ENCODE measurements at places on chromosomes 13 and 19.

- peaks cover 13% of the 10 kb centered on the region for H3K27me3 ChIP-seq
- no peak for DNase-seq
- H3K4me3 ChIP-seq: peak overlapping the region; percentile 81
- peaks cover 10% of the 10 kb centered on the region for H3K36me3 ChIP-seq
- peak overlapping the region; percentile 94 for H3K27ac ChIP-seq
Measured at GRCh38 chr19:57319869-57320179, 448 bp upstream of the ZNF543 start.

GRCh38 chr19:33177417-33177979 is 16.6 kb upstream of the LRP3 start:
- no peak for DNase-seq
- peak overlapping the region; percentile 85 for H3K4me3 ChIP-seq
- H3K36me3 ChIP-seq: no peaks in the 10 kb centered on the region
- H3K27me3 ChIP-seq: no peaks in the 10 kb centered on the region

DNA sequence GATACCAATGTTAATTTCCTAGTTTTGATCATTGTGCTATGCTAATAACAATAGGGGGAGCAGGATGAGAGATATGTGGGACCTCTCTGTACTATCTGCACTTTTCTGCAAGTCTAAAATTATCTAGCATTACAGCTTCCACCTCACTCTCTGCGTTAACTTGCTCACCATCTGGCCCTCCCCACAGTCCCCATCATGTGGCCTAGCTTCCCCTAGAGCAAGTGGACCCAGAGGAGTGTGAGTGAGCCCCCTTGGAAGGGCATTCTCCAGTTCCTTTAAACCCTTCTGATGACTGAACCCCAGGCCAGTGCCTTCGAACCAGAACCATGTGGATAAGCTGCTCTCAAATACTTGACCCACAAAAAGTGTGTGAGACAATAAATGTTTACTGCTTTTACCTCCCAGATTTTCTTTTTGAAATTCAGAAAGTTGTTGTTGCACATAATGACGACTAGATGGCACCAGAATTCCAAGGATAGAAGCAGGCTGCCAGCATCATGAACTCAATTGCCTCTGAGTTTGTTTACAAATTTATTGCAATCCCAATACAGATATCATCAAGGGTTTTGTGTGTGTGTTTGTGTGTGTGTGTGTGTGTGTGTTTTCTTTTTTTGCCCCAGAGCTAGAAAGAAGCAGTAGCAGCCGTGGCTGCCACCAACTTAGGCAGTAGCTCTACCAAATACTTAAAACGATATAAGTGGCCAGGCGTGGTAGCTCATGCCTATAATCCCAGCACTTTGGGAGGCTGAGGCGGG is 49.0 kb upstream of the ZNF780A start:
- peaks cover 28% of the 10 kb centered on the region for H3K4me1 ChIP-seq
- no peak overlapping the region for H3K4me3 ChIP-seq
- no peaks in the 10 kb centered on the region for H3K27me3 ChIP-seq
- no peak for DNase-seq
- no peaks in the 10 kb centered on the region for H3K36me3 ChIP-seq

DNA sequence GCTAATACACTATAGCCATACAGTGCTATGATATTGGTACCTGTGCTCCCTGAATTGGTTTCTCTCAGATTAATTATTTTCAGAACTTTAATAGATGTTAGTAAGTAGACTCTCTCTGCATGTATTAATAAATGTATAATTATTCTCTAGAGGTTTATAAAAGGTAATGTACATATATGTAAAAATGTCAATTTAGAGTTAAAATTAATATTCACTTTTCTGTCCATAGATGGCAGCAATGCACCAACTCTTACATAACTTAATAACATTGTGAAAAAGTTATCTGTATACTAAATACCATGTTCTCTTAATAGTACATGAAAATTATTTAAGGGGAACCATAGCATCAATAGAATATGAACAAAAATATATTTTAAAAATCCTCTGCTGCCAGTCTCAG is 515.0 kb upstream of the KLHL1 start:
- no peaks in the 10 kb centered on the region for H3K27me3 ChIP-seq
- no peak for DNase-seq

GRCh38 chr13:55660851-55661250 is 1479.9 kb upstream of the PRR20A start:
- H3K27me3 ChIP-seq: no peaks in the 10 kb centered on the region
- H3K4me1 ChIP-seq: no peaks in the 10 kb centered on the region
- DNase-seq: no peak
- H3K27ac ChIP-seq: no peak overlapping the region

DNA sequence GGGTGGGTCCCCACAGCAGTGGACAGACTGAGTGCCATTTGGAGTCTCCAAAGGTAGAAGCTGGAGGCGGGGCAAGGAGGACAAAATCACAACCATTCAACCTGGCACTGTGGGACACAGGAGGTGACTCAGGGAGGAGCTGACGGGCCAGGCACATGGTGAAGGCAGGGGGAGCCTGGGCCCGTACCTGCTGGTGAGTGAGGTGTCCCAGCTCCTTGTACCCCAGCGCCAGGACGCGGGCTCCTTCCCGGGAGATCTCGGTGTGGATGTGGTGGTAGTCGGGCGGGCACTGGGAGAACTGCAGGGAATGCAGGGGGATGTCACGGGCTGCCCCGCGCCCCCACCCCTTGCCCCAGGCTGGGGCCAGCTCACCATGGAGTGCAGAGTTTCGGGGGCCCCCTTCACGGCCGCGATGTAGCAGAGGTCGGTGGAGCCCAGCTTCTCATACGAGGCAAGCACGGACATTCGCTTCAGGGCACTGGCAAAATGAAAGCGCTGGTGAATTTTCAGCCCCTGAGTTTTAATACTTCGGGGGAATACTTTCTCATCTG is 9.8 kb downstream of the ATP13A1 start:
- H3K27me3 ChIP-seq: no peaks in the 10 kb centered on the region
- no peak overlapping the region for H3K4me3 ChIP-seq
- H3K36me3 ChIP-seq: peaks cover 85% of the 10 kb centered on the region
- H3K27ac ChIP-seq: no peak overlapping the region
- no peaks in the 10 kb centered on the region for H3K4me1 ChIP-seq

GRCh38 chr13:48291730-48292129 is 11.8 kb upstream of the RB1 start:
- H3K4me3 ChIP-seq: no peak overlapping the region
- H3K27ac ChIP-seq: no peak overlapping the region
- H3K36me3 ChIP-seq: no peaks in the 10 kb centered on the region
- DNase-seq: no peak
- H3K4me1 ChIP-seq: no peaks in the 10 kb centered on the region

GRCh38 chr13:28353679-28354078 is 141.2 kb downstream of the FLT1 start:
- no peak for DNase-seq
- H3K27ac ChIP-seq: no peak overlapping the region
- no peaks in the 10 kb centered on the region for H3K27me3 ChIP-seq
- H3K4me3 ChIP-seq: no peak overlapping the region
- H3K36me3 ChIP-seq: no peaks in the 10 kb centered on the region

- H3K4me3 ChIP-seq: no peak overlapping the region
- H3K36me3 ChIP-seq: no peaks in the 10 kb centered on the region
- no peaks in the 10 kb centered on the region for H3K4me1 ChIP-seq
- H3K27ac ChIP-seq: no peak overlapping the region
Measured at GRCh38 chr19:29467824-29468401, 57.9 kb upstream of the VSTM2B start.

- H3K4me3 ChIP-seq: peak overlapping the region; percentile 44
- H3K36me3 ChIP-seq: peaks cover 7% of the 10 kb centered on the region
- DNase-seq: peak; percentile 54
- H3K4me1 ChIP-seq: peaks cover 30% of the 10 kb centered on the region
- peak overlapping the region; percentile 51 for H3K27ac ChIP-seq
Measured at GRCh38 chr13:113209759-113210421, 477 bp downstream of the CUL4A start.

GRCh38 chr13:54387625-54388024 is 1359.0 kb downstream of the OLFM4 start:
- H3K27me3 ChIP-seq: no peaks in the 10 kb centered on the region
- H3K36me3 ChIP-seq: no peaks in the 10 kb centered on the region
- no peaks in the 10 kb centered on the region for H3K4me1 ChIP-seq
- no peak overlapping the region for H3K27ac ChIP-seq
- no peak for DNase-seq
- H3K4me3 ChIP-seq: no peak overlapping the region

- H3K27me3 ChIP-seq: no peaks in the 10 kb centered on the region
- DNase-seq: no peak
- H3K36me3 ChIP-seq: no peaks in the 10 kb centered on the region
- no peak overlapping the region for H3K27ac ChIP-seq
- no peaks in the 10 kb centered on the region for H3K4me1 ChIP-seq
Measured at GRCh38 chr13:68358294-68358705, 1128.2 kb upstream of the PCDH9 start.

DNA sequence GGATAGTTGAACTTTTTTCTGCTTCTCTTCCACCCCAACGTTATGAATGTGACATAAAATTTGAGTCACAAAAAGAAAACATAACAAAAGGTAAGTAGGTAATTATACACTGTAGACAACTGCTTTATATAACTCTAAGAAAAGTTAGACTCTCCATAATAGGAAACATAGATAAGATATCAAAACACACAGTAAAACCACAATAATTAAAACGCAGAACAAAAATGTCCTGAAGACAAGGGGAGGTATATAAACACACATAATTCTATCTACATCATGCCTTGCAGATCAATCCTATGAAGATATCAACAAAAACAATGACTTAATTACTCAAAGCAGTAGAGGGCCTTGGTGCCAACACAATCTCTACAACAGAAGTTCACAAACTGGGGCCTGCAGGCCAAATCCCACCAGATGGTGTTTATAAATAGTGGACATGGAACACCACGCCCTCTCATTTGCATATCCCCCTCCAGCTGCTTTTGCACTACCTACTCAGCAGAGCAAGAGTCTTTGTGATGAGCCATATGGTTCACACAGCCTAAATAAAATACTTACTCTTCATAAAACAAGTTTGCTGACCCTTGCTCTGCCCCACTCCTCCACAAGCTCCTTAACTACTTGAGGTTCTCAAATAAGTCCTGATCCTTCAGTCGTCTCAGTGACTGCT is 254.7 kb downstream of the KLF12 start:
- H3K4me1 ChIP-seq: peaks cover 2% of the 10 kb centered on the region
- no peaks in the 10 kb centered on the region for H3K27me3 ChIP-seq
- H3K27ac ChIP-seq: no peak overlapping the region

- H3K27me3 ChIP-seq: no peaks in the 10 kb centered on the region
- H3K4me1 ChIP-seq: peaks cover 4% of the 10 kb centered on the region
- no peak for DNase-seq
- H3K36me3 ChIP-seq: no peaks in the 10 kb centered on the region
- no peak overlapping the region for H3K27ac ChIP-seq
Measured at GRCh38 chr13:40471076-40471475, 195.4 kb downstream of the FOXO1 start.

GRCh38 chr19:55113570-55114039 is 3.8 kb downstream of the PPP1R12C start:
- H3K36me3 ChIP-seq: peaks cover 10% of the 10 kb centered on the region
- H3K4me3 ChIP-seq: no peak overlapping the region
- no peaks in the 10 kb centered on the region for H3K27me3 ChIP-seq
- peaks cover 49% of the 10 kb centered on the region for H3K4me1 ChIP-seq

DNA sequence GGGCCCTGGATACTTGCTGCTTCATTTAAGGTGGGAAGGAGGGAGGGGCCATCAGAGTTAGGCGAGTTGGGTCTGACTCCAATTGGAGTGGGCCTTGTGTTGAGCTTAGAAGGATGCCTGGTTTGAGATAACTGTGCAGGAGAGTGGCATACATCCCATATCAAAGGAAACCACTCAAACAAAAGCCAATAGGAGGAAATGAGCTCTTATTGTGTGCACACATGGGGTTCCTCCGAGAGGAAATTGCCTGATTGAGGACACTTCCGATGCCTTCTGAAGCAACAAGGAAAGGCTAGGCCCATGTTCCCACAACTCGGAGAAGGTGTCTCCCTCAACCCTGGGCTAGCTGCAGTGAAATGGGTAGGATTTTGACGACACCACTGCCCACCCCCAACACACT is 19.6 kb downstream of the MBNL2 start:
- no peaks in the 10 kb centered on the region for H3K27me3 ChIP-seq

DNA sequence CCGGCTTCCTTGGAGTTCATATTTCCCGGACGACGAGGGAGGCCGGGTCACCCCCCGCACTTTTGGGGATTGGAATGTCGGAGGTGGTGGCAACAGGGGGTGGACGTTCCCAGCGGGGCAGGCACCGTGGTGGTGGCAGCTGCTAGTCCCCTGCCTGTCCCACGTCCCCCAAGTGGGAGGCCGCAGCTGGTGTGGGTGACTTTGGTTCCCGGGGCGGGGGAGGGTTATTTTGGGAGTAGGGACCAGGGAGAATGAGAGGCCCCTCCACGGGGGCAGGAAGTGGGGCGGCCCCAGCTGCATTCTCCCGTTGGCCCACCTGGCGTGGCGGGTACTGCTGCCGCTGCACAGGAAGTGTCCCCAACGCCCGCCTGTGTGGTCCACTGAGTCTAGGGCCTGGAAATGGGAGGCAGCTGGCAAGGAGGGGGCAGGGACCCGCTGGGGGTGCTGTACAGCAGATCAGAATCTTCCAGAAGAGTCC is 11.1 kb upstream of the PLIN3 start:
- H3K36me3 ChIP-seq: no peaks in the 10 kb centered on the region
- no peak overlapping the region for H3K4me3 ChIP-seq
- no peak overlapping the region for H3K27ac ChIP-seq
- peaks cover 10% of the 10 kb centered on the region for H3K4me1 ChIP-seq

GRCh38 chr13:51865838-51866237 is 4.1 kb downstream of the CCDC70 start:
- no peak overlapping the region for H3K27ac ChIP-seq
- no peak for DNase-seq
- H3K4me3 ChIP-seq: no peak overlapping the region
- H3K4me1 ChIP-seq: no peaks in the 10 kb centered on the region

- H3K36me3 ChIP-seq: no peaks in the 10 kb centered on the region
- H3K27me3 ChIP-seq: peaks cover 56% of the 10 kb centered on the region
Measured at GRCh38 chr13:27966641-27967202, 2.4 kb downstream of the CDX2 start.

DNA sequence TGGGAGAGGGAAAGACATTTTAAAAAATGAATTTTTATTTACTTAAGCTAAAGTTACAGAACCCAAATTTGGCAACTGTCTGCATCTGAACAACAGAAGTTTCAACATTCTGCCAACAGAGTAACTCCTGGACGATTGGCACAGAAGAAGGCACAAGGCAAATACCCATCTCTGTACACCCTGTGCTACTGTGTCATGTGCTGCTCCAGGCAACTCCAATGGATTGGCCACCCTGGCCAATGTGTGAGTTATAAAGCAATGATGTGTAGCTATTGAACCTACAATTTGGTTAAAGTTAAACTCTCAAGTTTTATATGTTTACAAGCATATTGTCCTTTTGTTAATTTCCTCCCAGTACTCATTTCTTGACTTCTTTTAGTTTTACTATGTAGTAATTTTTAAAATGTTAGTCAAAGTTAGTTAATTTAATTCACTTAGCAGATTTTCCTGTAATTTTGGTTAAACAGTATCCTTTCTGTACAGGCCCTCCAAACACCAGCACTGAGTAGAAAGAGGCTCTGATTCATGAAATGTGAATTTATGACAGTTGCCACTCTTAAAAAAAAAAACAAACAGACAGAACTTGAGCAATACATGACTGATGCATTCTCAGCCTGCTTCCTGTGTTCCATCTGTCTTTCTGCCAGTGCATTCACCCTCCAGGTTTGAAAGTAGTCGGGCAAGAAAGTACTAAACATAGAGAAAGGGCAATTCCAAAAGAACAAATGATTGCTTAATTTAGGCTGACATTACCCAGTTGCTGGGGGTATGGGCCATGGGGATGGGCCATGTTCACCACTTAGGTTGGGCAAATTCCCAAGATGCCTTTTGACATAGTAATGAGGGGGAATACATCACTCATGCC is 5.9 kb downstream of the STARD13 start:
- DNase-seq: no peak
- H3K4me1 ChIP-seq: no peaks in the 10 kb centered on the region
- no peak overlapping the region for H3K27ac ChIP-seq
- H3K27me3 ChIP-seq: no peaks in the 10 kb centered on the region
